ENCODE measurements at places on chromosomes 4 and X.

- DNase-seq, result no peak
These were observed 64.9 kb downstream of the ABLIM2 start for GRCh38 chr4:8093587-8094274.

DNA sequence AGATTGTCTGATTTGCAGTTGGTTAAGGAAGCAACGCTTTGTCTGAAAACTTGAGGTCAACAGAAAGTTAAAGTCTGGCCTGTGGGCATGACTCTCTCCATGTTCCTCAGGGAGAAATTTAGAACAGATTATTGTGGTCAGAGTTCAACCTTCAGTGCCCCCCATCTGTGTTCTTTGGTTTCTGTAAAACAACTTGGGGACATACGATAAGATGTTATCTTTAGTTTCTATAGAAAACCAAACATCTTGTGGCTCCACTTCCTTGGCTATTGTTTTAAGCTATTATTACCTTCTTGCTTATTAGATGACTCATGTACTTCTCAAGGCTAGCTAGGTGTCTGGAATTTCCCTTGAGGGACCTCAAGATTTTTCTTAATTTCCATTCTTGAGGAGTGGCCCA, 507.7 kb downstream of the PDHA2 start:
- no peak for DNase-seq

DNA sequence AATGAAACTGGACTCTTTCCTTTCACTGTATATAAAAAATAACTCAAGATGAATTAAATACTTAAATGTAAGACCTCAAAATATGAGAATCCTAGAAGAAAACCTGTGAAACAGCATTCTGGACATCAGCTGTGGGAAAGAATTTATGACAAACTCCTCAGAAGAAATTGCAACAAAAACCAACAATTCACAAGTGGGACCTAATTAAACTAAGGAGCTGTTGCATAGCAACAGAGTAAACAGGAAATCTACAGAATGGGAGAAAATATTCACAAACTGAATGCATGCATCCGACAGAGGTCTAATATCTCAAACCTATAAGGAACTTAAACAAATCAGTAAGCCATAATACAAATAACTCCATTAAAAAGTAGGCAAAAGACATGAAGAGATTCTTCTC, 851.7 kb upstream of the PCDH10 start:
- DNase-seq, result no peak

- DNase-seq, result no peak
These were observed 20.0 kb downstream of the TAPT1 start for GRCh38 chr4:16206301-16206700.

DNA sequence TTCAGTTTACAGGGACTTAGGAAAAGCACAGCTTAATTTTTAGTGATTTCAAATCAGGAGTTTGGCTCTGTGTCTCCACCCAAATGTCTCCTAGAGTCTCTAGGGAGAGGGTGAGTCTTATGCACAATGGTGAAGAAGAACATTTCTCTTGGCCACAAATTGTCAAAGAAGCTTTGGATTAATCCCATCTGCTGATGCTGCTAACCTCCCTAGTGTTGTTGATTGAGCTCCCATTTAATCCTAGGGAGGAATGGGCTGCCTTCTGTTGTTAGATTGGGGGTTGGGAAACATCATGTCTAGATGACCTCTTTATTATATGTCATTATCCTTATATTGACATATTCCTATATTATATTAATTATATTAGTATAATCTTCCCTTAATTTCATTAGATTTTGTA, 50.0 kb upstream of the PASD1 start:
- DNase-seq, result no peak

DNA sequence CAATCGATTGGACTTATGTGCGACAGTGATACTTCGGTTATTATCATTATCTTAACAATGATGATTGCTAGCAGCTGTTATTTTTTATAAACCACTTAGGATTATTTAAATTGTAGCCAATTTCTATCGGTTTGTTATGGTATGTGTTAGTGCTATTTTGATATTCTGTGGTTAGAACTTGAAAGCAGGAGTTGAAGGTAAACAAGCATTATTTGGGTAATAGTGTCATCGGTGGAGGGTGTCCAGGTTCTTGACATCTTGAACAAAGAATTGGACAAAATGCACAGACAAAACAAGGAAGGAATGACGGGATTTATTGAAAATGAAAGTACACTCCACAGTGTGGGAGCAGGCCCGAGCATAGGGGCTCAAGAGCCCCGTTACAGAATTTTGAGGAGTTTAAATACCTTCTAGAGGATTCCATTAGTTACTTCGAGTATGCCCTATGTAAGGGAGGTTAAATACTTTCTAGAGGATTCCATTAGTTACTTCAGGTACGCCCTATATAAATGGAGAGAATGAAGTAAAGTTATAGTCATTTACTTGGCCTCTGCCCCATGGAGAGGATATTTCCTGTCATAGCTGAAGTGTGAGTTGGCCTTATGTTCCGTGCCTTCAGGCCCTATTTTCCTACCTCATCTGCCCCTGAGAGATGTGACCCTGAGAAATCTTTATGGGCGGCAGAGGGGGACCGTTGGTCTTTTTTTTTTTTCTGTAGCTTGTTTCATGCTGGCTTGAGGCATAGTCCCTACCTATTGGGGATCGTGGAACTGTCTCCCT, 13.1 kb downstream of the MOB1B start:
- DNase-seq, result no peak

- no peak for DNase-seq
These were observed 107.7 kb downstream of the FRMPD4 start for GRCh38 chrX:12245650-12246645.

DNA sequence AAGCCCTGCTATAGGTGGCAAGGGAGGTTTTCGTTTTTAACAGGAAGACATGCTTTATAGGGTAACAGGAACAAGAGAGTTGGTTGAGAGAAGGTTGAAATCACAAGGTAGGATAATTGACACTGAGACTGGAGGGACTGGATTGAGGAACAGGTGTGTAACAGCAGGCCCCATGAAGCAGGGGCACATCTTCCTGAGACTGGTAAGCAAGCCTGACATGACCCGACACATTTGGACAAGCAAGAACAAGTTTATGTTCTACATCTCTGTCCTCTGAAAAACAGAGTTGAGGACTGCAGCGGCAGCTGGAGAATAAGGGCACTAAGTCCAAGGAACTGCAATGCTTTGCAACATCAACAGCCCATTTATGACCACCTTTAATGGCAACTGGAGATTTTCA, 5.2 kb downstream of the RPS4X start:
- no peak for DNase-seq

- no peak for DNase-seq
These were observed 1.3 kb downstream of the TMEM47 start for GRCh38 chrX:34655501-34656455.

DNA sequence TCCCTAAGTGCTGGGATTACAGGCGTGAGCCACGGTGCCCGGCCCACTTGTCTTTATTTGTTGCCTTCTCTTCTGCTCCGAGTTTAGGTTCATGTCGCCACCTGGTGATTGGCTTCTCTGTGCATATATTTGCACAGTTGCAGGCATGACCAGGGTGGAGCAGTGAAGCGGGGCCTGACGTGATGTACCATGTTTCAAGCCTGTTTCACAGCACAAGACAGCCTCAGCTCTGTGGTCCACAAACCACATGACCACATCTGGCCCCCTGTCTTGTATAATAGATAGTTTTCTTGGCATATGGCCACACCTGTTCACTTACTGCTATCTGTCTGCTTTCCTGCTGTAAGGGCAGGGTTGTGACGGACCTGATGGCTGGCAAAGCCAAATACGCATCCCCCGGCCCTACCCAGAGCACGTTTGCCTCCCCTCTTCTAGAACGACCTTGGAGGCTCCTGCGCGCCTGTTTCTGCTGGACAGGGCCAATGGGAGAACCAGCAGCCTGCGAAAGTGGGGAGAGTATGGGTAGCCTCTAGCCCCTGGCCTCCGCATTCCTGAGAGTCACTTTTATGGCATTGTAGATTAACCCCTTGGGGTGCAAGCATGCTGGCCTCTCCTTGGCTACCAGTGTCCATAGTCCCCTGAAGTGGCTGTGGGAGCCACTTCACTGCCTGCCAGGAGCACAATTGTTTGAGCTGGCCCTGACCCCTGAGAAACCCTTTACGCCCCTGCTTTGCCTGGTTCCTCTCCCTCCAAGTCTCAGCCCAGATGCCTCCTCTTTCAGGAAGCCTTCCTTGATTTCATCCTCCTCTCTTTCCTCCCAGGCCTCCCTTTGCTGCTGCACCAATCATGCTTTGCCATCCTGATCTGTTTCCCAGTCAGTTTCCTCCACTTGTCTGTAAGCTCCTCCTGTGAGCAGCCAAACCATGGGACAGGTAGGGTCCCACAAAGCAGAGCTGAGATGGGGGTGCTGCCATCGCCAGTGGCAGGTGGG, 6.0 kb upstream of the SH3TC1 start:
- no peak for DNase-seq

DNA sequence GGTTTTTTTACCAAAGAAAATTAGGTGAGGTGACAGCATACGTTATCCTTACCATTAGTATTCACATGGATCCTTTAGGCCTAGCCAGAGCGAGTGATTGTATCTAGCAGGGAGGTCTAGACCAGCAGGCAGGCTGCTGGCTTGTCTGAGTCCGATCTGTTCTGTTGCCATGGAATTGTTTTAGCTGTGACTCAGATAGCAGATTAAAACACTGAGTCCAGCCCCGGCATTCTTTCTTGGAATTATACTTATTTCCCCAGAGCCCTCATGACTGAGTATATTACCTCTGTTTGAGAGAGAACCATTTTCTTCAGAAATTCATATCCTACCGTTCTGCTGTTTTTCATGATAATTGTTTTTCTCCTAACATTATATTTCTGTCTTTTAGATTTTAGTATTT, 37.4 kb downstream of the OCRL start:
- DNase-seq, result no peak

GRCh38 chr4:94877973-94878372, 120.2 kb downstream of the BMPR1B start:
- no peak for DNase-seq

GRCh38 chr4:118989098-118990080, 100.7 kb downstream of the SYNPO2 start:
- no peak for DNase-seq

DNA sequence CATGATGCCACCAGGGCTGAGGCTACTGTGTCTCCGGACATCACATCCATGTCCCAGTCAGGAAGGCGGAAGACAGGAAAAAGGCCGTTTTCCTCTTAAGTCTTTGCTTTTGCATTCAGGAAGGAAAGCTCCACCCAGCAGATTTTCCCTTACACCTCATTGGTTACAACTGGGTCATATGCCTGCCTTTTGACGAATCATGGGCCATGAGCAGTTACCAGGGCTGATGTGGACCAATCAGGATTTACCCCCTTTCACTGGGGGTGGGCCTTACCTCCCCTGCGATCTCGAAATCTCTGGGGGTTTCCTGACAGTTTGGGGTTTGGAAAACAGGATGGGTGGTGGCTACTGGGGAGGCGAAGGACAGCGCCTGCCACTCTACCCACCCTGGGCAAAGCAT, 52.5 kb upstream of the GRPEL1 start:
- DNase-seq, result no peak

- no peak for DNase-seq
These were observed 16.0 kb downstream of the HPSE start for GRCh38 chr4:83318666-83319065.

- no peak for DNase-seq
These were observed 63.4 kb downstream of the DCUN1D4 start for GRCh38 chr4:51906167-51906958.

GRCh38 chrX:40501164-40501855, 79.5 kb upstream of the ATP6AP2 start:
- no peak for DNase-seq

GRCh38 chr4:153747406-153747955, 12.3 kb downstream of the RNF175 start:
- no peak for DNase-seq

DNA sequence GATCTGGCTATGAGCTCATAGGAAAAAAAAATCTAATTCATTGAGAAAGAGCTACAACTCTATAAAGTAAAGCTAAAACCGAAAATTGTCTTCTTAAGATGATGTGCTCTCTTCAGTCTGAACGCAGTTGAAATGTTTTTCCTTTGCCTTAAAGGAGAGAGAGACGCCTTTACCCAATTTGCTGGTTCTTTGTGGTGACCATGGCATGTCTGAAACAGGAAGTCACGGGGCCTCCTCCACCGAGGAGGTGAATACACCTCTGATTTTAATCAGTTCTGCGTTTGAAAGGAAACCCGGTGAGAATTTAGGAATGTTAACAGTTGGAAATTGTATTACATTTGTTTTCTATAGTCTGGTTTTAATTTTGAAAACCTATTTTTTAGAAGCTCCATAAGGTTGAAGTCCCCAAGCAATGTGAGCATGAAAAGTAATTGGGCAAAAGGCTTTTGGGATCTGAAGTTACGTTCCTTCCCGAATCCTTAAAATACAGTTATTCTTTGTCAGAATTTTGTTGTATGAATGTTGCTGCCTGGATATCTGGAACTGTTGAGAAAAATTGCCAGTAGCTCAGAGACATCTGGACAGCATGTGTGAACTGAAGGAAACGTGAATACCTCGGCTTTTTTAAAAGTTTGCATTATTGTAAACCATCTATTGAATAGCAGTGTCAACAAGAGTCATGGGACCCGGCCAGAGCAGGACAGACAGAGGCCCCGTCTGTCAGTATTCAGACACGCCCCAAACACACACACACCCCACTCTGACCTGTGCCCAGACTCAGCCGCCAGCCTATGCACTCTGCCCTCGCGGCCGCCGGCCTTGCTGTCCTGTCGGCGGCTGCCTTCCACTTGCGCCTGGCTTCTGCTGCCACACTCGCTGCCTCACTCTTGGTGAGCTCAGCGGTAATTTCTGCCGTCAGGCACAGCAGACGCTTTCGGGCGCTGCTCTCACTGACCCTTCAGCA, 9.9 kb downstream of the PIGG start:
- no peak for DNase-seq

DNA sequence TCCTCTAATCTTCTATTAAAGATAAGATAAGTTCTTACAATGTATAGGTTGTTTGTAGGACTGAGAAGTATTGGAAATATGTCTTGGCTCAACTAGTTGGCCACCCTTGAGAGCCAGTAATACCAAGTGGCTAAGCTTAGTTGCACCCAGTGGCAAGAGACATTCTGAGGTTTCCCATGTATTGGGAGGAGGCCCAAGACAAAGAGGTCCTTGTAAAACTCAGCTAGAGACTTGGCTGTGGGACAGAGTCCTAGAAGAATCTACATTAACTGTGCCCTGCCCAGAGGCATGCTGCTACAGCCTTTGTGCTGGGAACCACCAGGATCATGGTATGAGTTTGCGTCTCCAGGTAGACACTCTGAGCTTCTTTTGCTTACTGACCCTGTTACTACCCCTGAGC, 41.9 kb upstream of the SLC4A4 start:
- no peak for DNase-seq

GRCh38 chr4:2728221-2728620, 27.9 kb downstream of the TNIP2 start:
- no peak for DNase-seq
